ENCODE measurements at places on chromosomes 11 and 22.

GRCh38 chr11:69388661-69389060, 92.8 kb upstream of the LINC01488 start:
- DNase-seq: no peak

- peak; percentile 97 for DNase-seq
Observed at GRCh38 chr11:75557666-75558494, 4.2 kb upstream of the SERPINH1 start.

DNA sequence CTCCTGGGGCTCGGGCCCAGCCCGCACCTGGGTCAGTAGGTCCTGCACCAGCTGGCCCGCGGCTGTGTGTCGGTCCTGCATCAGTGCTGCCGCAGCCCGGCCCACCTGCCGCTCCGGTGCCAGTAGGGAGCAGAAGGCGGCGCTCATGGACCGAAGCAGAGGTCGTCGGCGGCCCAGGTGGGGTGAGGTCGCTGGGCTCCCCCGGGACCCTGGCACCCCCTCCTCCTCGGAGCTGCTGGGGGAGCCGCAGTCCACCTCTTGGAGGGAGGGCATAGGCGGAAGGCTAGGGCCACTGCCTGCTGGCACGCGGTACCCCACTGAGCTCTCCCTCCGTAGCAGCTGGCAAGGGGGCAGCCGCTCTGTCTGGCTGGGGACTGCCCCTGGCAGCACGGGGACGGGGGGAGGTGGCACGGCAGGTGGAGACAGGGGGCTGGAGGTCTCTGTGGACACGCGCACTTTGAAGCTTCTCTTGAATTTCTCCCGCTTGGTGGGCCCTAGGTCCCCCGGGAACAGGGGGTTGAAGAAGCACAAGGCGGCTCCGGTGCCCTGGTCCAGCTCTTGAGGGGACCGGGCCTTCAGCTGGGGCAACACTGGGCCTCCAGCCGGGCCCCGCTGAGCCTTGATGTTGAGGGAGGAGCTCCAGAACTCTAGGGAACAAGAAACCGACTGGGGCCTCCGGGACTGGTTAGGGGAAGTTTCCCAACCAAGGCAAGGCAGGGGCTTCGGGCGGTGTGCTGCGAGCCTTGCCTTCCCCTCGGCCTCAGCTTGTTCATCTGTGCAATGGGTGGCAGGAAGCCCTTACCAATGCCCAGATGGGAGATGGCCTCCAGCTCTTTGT, 1.4 kb downstream of the RIN1 start:
- DNase-seq: no peak

DNA sequence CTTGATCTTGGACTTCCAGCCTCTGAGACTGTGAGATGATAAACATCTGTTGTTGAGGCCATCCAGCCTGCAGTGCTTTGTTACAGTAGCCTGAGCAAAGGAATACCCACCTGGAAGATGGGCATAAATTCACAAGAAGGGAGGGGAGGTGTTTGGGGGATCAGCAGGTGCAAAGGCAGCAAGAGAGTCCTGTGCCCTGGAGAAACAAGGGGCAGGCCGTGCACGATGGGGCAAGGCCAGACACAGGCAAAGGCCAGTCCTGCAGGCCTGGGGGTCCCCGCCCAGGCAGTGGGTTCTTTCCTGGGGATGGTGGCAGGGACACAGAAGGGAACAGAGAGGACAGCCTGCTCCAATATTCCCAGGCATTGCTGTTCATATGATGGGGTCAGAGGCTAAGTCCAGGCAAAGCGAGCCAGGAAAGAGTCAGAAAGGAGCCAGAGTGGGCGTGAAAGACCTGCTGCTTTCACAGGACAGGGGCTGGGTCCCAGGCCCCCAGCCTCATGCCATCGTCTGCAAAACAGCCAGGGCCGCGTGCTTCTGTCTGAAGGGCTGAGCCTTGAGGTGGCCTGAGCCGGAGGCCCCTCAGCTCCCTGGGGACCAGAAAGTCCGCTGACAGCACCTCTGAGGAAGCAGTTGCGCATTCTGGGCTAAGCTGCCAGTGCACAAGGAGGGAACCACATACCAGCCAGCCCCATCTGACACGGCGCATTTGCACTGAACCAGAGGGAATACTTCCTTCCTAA, 48.8 kb downstream of the MYEOV start:
- no peak for DNase-seq

GRCh38 chr22:47123006-47123826, 360.8 kb downstream of the TBC1D22A start:
- DNase-seq: no peak

DNA sequence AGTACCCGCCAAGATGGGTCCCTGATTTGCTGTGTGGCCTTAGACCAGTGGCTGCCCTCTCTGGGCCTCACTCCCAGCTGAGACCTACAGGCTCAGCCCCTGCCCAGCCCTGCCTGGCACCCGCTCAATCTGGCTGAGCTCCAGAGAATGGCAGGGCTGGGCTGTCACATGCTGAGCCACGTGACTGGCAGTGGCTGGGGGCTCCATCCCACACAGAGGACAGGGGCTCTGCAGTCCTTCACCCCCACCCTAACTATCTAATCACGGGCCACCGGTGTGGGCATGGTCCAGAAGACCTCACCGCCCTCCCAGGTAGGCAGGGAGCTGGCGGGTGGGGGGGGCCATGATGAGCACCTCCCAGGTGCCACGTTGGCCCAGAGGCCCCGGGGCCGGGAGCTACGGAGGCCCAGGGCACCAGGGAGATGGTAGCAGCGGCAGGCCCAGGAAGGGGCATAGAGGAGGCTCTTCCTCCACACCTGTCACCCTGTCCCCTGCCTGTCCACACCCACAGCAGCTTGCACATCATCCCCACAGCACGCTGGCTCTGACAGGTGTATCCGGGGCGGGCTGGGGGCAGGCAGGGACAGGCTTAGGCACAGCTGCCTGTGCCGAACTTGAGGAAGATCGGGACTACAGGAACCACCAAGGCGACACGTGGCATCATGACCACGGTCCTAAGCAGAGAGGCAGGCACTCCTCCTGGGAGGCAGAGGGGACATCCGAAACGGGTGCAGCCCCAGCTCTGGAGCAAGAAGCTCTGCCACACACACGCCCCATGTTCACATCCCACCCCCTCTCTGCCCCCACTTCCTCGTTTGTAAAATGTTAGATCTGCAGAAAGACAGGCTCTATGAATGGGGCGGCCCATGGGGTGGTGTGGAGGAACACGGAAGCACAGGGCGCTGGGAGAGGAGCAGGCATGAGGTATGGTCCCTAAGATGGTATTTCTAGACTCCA, 1.5 kb upstream of the ALDH3B1 start:
- no peak for DNase-seq

GRCh38 chr11:112773264-112773663, 188.0 kb upstream of the NCAM1 start:
- DNase-seq: no peak

DNA sequence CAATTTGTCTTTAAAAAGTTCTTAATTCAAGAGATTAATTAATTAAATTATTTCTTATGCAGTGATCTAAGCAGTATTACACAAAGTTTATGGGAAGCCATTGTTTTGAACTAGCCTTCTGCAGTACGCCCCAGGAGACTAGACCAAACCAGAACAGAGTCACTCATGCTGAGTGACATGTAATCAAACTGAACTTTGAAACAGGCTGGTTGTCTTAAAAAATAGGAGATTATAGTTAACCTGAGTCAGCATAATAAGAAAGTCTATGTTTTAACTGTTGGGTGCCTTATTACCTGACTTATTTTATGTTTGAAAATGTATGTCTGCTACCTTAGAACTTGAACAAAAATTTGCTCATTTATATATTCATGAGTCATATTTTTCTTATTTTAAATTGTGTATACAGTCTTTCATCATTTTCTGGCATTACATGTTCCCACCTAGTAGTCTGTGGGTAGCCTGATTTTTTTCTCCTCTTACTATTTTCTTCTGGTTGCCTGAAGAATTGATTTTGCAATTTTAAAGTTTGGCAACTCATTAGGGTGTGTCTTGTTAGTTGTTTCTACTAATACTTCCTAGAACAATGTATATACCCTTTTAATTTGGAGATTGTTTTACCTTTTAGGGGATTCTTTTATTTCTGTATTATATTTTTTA, 161.4 kb downstream of the AASDHPPT start:
- DNase-seq: no peak

GRCh38 chr11:66881451-66881835, 24.6 kb downstream of the LRFN4 start:
- no peak for DNase-seq

- peak; percentile 48 for DNase-seq
Observed at GRCh38 chr11:128667873-128668272, 26.0 kb upstream of the FLI1 start.

DNA sequence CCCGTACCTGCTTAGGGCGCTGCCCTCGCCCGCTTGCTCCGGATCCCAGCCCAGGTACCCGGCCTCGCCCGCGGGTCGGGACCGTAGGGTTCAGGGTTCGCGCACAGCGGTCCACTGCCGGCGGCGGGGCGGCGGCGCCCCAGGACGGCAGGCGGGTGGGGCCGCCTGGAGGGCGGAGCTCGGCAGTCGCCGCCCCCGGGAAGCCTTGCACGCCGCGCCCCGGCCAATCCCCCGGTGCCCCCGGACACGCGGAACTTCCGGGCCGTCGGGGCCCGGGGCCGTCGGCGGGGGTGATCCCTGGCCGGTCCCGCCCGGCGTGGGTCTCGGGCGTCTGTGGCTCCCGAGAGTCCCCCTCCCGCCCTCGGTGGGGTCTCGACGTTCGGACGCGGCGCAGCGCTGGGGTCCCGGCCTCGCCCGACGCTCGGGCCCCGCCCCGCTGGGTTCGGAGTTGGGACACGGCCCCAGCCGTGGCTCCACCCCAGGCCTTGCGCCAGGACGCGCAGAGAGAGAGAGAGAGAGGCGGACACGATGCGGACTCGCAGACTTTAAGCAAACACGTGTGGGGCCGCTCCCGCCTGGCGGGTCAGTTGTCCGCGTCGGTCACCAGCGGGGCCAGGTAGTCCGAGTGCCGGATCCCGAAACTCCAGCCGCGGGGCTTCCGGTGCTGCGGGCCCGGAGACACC, at the start of gene TYMP:
Gene TYMP (minus strand): TSS at position 116 of the 683 bp plus-strand sequence. CDS start 303 bp downstream, outside the sequence.
- DNase-seq: peak; percentile 51

GRCh38 chr22:30892286-30892685, 76.3 kb downstream of the MORC2 start:
- DNase-seq: no peak

DNA sequence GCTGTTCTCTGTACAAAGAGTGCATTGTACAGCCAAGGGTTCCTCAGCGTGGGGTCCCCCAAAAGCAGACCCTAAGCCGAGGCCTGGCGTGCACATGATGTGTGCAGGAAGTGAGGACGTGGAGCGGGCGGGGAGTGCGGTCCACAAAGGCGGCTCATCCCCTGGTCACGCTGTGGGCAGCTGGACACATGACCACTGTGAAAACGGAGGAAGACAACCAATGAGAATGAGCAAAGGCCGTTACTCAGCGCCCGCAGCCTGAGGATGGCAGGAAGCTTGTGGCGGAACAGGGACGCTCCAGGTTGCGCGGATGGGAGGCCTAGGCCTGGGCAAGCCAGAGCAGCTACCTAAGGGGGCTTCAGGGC, 1263.7 kb downstream of the BRD1 start:
- DNase-seq: no peak
